Activated naive CD4-positive, alpha-beta T cell treated with anti-CD3 and anti-CD28 coated beads, Interleukin-2, amount 50 U/mL, for 72 hours (primary cell): ENCODE measurements at places on chromosomes 7 and 10.

GRCh38 chr10:87887146-87887545 lies 23.7 kb downstream of the PTEN start:
- DNase-seq = no peak

DNA sequence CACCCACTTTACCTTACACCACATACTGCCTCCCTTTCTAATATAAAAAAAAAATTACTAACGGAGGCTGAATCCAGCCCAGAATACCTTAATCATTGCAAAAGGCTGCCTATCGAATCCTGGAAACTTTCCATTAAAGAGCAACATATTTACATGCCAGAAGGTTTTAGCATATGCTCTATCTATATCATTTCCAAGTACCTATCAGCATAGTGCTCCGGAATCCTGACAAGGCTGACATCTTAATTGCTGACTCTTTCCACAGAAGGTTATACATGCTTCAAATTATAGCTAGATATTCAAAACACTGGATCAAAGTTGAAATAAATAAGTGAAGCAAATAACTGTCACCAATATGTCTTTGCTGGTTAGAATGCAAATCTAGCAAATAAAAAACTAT lies 170.9 kb upstream of the CDK1 start:
- DNase-seq = no peak

- DNase-seq = no peak
Measured at GRCh38 chr7:42080841-42081586, 156.0 kb downstream of the GLI3 start.

GRCh38 chr7:115910541-115911164 lies 119.9 kb downstream of the TFEC start:
- DNase-seq = no peak

DNA sequence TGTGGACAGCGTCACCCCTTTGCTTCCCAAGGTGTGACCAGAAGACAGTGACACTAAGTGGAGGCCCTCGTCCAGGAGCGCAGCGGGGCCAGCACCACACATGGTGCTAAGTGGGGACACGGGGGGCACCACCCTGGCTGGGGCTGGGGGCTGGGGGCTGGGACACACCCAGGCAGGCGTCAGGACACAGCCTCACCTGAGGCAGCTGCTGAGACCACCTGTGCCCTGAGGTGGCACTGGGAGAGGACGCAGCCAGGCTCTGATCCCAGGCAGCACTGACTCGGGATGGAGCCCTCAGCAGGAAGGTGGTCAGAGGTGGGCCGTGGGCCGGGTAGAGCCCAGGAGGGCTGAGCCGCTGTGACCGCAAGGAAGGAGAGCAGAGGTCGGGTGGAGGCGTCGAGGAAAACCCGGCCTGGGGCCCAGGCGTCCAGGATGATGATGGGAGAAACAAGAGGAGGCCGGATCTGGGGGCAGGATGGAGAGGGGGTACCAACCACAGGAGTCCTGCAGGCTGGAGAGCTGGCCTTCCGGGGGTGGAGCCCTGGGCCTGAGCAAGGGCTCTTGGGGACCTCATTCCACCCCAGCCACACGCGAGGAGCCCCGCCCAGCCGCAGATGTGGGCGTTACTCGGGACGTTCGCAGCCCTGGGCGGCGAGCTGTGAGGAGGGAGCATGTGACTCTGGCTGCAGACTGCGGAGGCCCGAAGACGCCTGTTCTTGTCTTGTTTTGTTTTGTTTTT lies 22.5 kb downstream of the LRRC27 start:
- DNase-seq = no peak

DNA sequence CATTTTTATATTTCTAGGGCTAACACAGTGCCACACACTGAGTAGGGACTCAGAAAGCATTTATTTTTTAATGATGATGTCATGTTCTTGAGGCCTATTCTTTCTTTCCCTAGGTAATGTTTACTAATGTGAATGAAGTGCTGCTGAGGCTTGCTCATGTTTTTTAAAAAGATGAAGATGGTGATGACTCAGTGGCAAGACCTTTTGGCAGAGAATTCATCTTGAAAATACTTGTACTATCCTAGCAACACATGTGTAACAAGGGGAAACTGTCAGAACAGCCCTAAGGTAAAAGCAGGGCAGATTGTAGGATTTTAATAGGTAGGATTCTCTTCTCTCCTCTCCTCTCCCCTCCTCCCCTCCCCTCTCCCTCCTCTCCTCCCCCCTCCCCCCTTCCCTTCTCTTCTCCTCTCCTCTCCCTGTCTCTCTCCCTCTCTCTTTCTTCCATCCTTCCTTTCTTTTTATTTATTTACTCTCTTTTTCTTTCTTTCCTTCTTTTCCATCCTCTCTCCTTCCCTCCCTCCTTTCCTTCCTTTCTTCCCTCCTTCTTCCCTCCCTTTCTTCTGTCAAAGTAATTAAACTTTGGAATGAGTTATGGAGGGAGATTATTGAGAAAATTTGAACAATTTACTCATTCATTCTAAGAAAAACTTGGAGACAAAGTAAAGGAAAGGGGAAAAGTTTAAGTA lies 75.3 kb downstream of the ZNF92 start:
- DNase-seq = no peak

DNA sequence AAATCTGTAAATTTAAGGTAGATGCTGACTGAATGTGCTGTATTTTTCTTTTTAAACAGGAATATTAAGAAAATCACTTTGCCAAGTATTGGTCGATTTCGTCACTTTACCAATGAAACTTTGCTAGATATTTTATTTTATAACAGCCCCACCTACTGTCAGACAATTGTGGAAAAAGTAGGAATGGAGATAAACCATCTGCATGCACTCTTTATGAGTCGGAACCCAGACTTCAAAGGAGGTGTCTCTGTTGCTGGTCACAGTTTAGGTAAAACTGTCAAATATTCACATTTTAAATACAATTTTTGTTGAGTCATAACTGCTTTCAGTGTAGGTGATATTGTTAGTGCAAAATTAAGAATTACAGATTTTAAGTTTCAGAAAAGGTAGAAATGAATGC lies 25.2 kb downstream of the SEC23IP start:
- no peak for DNase-seq

- DNase-seq = no peak
Measured at GRCh38 chr10:109996766-109997171, 11.0 kb upstream of the ADD3 start.

DNA sequence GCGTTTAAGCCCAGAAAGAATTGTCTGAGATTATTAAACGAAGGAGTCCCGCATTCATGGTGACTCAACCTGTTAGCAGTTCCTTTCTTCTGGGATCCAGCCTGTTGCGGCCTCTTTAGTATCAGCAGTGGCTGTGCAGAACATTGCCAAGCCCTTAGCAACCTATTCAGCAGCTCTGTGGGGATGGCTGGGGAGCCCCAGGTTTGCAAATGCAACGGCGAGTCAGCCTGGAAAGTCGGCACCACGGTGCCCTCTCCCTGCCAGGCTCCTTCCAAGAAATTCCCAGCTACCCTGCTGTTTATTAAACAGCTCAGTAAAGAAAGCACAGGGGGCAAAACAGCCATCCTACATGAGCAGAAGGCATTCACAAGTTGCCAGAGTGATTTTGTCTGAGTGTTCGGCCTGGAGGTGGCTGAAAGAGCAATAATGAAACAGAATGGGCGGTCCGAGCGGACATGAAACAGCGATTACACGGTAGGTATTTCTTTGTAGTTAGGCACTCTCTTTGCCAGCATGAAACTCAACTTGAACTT lies 198.3 kb downstream of the BAMBI start:
- DNase-seq = no peak

DNA sequence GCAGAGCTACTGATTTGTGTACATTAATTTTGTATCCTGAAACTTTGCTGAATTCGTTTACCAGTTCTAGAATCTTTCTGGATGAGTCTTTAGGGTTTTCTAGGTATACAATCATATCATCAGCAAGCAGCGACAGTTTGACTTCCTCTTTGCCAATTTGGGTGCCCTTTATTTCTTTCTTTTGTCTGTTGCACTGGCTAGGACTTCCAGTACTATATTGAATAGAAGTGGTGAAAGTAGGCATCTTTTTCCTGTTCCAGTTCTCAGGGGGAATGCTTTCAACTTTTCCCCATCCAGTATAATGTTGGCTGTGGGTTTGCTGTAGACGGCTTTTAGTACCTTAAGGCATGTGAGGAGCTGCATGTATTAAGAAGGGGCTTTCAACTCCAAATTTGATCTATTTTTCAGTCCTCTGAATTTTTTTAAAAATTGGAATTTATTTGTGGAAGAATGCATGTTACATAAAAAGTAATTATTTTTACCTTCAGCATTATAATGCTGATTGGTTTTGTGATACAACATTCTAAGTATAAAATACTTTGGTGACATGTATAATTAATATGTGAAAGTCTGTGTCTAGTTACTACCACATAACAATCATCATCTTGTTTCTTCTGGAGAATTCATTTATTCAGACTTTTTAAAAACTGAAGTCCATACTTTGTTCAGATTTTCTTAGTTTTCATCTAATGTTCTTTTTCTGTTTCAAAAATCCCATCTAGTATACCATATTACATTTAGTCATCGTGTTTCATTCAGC lies 49.6 kb downstream of the CPED1 start:
- no peak for DNase-seq

- no peak for DNase-seq
Measured at GRCh38 chr7:121605317-121605680, 209.2 kb upstream of the FAM3C start.

- no peak for DNase-seq
Measured at GRCh38 chr7:128201067-128201689, 39.9 kb upstream of the LEP start.

DNA sequence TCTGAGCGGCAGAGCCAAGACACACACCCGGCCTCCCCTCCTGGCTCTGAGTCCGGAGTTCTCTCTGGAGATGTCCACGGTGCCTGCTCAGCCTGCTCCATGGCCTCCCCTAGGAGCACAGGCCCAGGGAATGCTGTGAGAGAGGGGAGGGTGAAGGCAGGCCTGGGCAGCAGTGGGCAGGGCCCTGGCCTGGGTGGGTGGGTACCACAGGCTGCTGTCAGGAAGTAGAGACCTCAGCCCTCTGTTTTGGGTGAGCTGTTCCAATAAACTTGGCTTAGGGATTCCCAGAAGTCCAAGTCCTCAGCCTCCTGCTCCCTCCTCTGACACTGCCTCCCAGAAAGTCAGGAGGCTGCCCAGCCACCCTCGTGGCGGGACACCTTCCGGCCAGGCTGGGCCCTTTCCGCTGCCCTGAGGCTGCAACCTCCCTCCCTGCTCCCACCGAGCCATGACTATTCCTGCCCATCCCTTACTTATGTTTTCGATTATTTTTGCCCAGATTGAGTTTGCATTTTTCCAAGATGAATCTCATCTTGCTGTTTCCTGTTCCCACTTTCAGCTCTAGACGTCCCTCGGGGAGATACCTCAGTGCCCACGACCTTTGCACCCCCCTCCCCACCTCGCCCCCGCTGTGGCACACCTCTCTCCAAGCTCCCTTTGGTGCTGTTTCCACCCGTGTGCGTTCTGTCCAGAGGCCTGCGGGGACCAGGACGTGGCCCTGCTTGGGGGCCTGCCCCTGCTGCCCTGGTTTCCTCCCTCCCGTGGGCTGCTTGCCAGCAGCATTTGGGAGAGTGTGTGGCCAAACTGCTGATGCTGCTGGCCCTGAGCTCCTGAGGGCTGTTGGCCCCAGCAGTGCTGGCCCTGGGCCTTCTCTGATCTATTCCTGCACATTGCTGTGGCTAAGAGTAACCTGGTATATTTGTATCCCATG lies 5.8 kb upstream of the POLM start:
- DNase-seq = no peak

DNA sequence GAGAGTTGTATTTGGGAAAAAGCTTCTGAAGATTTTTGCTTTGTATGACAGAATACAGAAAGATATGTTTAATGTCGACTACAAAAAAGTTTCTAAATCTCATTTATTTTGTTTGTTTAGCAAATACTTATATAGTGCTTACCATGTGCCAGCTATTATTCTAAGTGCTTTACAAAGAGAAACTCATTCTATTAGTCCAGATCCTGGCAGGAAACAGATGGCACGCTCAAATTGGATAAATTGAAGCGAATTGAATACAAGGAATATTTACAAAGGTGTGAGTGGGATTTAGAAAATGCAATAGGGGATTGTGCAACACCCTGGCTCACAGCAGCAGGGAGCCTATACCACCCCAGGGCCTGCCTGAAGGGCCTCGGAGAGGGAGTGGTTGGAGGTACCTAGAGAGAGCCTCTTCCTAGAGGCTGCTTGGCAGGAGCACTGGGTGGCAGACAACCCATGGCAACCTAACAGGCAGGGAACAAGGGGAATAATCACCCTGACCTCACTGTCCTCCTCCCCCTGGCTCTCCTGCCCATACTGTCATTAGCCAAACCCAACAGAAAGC lies 27.6 kb upstream of the FAM204A start:
- no peak for DNase-seq

GRCh38 chr10:97278491-97278989 lies 13.9 kb downstream of the ARHGAP19 start:
- DNase-seq = no peak

DNA sequence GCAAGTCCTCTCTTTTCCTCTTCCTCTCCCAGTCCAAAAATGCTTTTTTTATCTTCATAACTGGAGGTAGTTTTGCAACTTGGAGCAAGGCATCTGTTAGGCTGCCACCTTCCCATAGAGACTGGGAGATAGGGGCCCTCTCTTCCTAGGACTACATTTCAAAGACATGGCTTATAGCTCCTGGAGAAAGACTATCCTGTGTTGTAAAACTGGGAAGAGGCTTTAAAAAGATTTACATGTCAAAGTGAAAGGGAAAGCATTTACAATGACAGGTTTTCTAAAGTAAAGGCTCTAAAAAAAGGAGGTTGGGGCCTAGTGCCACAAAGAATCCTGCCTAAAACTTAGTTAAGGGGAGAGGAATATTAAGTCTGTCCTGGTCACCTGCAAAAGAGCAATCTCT lies 82.2 kb upstream of the SEMA3E start:
- DNase-seq = no peak

GRCh38 chr10:62461120-62461519 lies 87.0 kb downstream of the ZNF365 start:
- DNase-seq = no peak

DNA sequence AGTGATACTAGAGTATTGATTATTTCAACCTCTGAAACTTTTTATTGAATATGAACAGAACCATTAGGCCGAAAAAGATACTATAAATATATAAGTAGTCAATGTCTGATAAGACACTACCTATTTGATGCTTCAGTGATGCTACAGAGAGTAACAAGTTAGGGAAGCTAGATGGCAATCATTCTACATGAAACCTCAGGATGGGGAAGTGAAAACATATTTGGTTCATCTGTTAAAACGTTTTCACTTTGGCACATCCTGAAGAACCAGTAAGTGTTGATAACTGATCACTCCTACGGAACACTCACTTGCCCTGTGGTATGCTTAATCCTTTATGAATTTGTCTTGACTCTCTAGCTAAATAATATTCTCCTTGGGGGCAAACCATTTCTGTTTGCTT lies 1064.9 kb downstream of the NXPH1 start:
- DNase-seq = no peak
